Amygdala (tissue), 56 donors: ENCODE measurements at places on chromosomes 2 and 18.

DNA sequence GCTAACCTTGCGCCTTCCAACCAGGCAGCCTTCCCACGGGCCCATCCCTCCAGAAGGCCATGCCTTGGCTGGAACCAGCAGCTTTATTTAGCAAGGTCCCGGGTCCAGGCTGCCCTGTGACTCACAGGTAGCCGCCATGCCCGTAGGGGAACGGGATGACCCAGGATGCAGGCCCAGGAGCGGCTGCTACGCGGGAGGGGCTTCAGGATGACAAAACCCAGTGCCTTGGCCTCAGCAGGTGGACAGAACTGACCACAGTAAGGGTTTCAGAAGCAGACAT lies 63.3 kb downstream of the RTP5 start:
- DNase-seq, result no peak

DNA sequence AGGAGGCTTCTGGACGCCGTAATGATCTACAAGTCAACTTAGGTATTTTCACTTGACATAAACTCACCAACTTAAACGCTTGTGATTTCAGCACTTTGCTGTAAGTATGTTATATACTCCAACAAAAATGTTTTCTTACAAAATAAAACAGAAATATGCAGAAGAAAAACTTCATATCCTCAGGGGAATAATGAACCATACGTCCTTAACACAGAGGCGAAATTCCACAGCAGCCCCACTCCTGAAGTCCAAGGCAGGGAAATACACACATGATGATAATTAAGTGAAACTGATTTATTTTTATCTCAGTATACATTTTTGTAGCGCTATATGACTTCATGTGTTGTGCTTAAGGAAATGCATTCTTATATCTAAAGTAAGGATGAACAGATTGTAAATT lies 335.4 kb upstream of the VWC2L start:
- DNase-seq, result no peak

GRCh38 chr2:135585586-135585985 lies 54.3 kb downstream of the R3HDM1 start:
- no peak for DNase-seq

- DNase-seq, result no peak
Observed at GRCh38 chr2:213281156-213281555, 3.1 kb upstream of the SPAG16 start.

GRCh38 chr2:59250307-59250677 lies 1009.2 kb upstream of the FANCL start:
- no peak for DNase-seq

DNA sequence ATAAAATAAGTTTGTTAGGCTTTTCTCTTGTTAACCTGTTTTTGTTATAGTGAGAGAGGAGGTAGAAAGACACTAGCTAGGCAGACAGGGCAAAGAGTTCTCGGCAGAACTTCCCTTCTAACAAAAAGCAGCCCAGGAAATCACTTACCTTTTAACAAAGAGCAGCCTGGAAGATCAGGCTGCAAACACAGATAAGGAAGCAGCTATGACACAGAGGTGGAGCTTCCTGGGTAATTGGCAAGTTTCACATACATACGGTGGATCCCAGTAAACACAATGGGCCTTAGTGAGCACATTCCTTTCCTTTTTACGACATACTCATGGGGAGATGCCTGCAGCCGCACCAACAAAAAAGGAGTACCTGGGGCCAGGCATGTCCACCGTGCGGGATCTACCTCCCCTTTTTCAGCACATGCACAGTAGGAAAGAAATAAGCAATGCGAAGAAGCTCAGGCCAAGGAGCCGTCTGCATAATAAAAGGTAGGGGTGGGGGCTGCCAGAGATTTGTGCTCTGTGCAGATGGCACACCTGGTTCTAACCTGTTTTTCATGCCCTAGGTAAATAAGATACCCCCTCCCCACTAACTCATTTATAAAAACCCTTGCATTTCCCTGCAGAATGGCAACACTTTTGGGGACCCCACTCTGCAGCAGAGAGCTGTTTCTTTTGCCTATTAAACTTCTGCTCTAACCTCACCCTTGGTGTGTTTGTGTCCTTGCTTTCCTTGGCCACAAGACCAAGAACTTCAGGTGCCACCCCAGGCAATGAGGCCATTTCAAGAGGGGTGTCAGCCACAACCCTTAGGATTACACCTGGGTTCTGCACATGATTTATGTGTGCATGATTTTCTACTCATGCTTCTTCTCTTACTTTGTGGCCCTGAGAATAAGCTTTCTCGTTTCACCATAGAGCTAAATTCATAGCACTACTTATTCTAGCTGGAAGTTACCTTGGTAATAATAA lies 26.5 kb downstream of the MDH1 start:
- no peak for DNase-seq
